Hematopoietic multipotent progenitor cell treated with erythropoietin and hydrocortisone succinate and interleukin-3 and kit ligand, for 17 days (in vitro differentiated cells): ENCODE measurements at places on chromosomes 11 and 22.
A peak's percentile ranks its signal among the peaks of the same experiment; 100 is the strongest.

GRCh38 chr11:30863209-30863608, 277.1 kb upstream of the MPPED2 start:
- DNase-seq = no peak

- DNase-seq = no peak
Observed at GRCh38 chr11:35486446-35486845, 39.0 kb downstream of the PAMR1 start.

DNA sequence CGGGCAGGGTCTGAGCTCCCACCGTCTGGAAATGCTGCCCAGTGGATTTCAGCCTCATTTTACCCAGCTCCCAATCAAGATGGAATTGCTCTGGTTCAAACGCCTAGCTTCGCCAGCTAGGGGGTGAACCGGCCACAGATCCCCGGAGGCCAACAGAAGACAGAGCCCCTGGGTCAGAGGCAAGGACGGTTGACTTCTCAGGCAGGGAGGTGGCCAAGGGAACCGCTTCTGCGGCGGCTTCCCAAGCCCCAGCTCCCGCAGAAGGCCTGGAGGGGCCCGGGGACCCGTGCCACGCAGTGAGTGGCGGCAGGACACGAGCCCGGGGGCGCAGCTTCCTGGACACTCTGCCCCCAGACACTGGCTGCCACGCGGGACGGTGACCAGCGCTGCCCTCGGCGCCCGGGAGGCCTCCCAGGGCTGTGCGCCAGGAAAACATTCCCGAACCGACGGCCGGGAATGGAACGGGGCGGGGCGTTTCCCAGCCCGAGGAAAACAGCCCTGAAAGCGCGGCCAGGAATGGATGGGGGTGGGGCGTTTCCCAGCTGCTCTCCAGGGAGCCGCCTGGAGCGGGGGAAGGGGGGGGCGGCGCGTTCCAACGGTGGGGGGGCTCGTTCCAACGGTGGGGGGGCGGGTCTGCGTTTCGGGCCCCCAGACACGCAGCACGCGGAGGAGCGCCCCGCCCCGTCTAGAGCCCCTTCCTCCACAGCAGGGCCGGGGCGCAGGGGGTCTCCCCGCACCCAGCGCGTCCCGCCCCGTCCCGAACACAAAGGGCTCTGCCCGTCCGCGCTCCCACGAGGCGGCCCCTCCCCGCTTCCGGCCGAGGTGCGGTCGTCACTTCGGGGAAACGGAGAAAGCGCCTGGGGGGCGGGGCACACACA, 13.5 kb upstream of the B4GALNT4 start:
- no peak for DNase-seq

GRCh38 chr11:13338019-13338426, 60.4 kb downstream of the BMAL1 start:
- no peak for DNase-seq

- DNase-seq = no peak
Observed at GRCh38 chr11:8258289-8258688, 5.4 kb downstream of the LMO1 start.

DNA sequence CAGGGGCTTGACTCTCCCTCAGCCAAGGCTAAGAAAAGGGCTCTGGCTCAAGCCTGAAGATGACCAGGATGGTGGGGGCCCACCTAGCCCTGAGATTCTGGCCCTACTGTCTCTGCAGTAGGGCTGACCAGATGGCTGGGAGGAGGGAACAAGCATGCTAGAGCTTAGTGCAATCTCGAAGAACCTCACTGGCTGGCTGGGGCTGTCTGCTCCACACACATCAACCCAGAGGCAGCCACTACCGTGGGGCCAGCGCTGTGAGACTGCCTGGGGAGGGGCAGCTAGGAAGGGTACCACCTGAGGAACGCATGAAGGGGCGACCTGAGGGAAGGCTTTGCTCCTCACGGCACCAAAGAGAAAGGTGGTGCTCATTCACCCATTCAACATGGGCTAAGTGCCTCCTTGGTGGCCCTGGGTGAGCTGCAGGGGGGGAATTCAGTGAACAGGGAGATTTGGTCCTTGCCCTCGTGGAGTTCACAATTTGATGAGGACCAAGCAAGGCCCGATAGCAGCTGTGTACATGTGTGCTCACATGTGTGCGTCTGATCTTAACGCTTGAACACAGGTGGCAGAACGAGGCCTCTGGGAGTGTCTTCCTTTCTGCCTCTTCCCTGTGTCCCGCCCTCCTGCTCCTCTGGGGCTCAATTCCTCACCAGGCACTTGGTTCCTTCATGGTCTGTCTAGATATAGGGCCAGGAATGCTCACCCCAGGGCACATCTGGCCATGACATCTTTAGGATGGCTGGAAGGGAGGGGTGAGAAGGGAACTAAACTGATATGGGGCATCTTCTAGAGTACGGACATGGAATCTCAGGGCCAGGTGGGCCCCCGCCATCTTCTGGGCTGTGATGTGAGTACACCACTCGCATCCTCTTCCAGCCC, 102.3 kb upstream of the PITPNB start:
- no peak for DNase-seq

GRCh38 chr22:22401381-22401780, 107.2 kb downstream of the ZNF280B start:
- DNase-seq = no peak

- DNase-seq = no peak
Observed at GRCh38 chr11:69240332-69241074, 53.5 kb upstream of the MYEOV start.

- DNase-seq = no peak
Observed at GRCh38 chr11:66768088-66768521, 39.1 kb upstream of the SPTBN2 start.

GRCh38 chr22:23103199-23103954, 33.1 kb downstream of the GNAZ start:
- DNase-seq = no peak

- DNase-seq = no peak
Observed at GRCh38 chr22:22143448-22143847, 101.1 kb upstream of the VPREB1 start.

DNA sequence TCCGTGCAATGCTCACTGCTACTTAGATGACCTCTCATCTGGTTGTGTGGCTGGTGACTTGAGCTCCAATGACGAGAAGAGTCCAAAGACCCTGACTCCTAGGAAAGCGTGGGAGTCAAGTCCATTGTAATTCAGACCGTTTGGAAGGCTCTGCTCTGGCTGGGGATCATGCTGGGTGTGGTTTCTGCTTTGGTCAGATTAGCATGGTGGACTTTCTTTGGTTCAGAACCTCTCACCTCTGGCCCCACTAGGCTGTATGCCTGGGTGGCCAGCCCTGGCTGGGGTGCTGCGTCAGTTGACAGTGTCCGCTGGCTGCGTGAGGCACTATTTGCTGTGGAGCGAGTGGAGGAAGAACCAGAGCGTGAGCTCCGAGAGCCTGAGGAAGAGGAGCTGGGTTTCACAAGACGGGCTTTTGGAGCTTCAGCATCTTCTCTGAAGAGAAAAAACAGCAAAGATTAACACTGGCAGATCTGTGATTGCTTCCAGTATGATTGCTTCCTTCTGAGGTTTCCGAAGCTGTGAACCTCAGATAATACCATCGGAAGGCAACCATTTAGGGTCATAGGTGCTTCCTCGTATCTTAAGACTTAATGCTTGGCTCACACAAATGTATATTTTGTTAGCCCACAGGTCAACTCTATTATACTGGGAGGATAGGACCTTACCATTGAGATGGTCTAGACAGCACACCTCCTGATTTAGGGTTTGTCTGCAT, 11.6 kb upstream of the HSPA8 start:
- DNase-seq = no peak

DNA sequence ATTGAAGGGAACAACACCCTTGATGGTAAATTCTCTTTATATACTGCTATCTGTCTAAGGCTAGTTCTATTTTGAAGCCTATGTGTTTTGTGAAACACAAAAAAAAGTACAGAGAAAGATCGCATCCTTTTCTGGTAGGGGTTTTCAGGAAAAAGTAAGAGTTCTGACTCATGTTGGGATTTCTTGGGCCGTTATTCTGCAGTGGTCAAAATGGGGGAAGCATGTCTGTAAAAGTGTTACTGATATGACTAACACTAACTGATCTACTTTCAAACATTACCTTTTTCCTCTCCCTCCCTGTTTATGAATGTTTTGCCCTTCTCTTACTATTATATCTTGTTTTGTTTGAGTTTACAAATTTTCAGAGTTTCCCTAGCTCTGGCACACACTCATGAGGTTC, 53.9 kb downstream of the CTNND1 start:
- no peak for DNase-seq

GRCh38 chr22:44159221-44159620, 21.5 kb upstream of the PARVG start:
- DNase-seq = no peak

- DNase-seq = peak; percentile 17
Observed at GRCh38 chr22:17158568-17159503, at the start of gene HDHD5. TSS of gene HDHD5 (minus strand) at chr22:17159277. CDS start at chr22:17159251, 26 bp downstream.

DNA sequence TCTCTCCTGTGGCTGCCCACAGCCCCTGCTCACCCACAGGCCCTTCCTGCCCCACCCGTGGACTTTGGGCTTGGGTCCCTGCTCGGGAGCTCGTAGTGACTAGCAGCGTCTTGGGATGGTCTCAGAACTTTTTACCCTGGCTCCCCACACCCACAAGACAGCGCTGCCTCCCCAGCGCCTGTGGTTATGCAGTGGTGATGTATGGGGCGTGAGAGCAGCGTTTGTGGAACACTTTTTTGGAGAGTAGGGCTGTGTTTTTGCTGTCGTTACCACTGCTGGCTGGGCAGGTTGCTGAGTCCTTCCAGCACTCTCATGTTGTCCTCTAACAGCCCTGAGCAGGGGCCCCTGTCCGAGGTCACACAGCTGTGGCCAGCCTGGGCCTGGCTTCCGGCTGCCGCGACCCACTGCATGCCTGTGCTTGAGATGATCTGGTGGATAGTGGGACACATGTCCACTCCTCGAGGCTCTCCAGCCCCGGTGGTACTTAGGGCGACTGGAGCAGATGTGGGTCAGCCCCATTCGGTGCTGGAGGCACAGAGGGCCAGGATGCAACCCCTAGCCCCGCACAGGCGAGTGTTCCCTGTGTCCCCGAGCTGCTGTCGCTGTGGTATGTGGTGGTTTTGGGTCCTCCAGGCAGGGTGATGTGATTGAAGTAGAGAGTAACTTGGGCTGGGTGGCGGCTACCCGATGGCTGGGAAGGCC, 7.1 kb upstream of the GRAMD4 start:
- no peak for DNase-seq

GRCh38 chr22:44468973-44469372, 29.1 kb downstream of the RTL6 start:
- no peak for DNase-seq

- DNase-seq = no peak
Observed at GRCh38 chr22:46770726-46771125, 8.3 kb downstream of the TBC1D22A start.

DNA sequence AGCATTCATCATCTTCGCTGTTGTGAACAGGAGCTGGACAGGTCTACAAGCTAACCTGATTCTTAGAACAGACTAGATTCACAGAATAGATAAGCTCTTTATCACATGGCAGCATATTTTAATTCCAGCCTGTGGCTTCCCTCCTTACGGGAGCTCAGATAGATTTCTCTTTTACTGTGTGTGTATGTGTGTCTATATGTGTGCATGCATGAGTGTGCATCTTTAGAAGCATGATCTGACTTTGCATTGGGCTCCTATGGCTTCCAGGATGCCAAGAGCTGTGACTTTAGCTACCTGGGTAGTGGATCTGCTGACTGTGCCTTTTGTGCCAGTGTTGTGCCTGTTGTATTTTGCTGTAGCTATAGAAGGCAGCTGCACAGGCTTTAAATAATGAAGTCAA, 44.3 kb downstream of the ZNRF3 start:
- no peak for DNase-seq

GRCh38 chr11:114316980-114317786, 21.0 kb downstream of the NNMT start:
- DNase-seq = no peak

- DNase-seq = no peak
Observed at GRCh38 chr11:29019960-29020683, 911.9 kb downstream of the METTL15 start.

- no peak for DNase-seq
Observed at GRCh38 chr11:63488789-63489188, 2.2 kb downstream of the PLAAT5 start.

GRCh38 chr11:89490981-89491690, at the start of gene NOX4:
TSS of gene NOX4 (minus strand) at chr11:89491375. CDS start at chr11:89491246, 129 bp downstream.
- no peak for DNase-seq

GRCh38 chr22:29724843-29725242, 5.0 kb downstream of the CABP7 start:
- no peak for DNase-seq

GRCh38 chr22:30286813-30287647, 2.3 kb downstream of the CASTOR1 start:
- peak; percentile 85 for DNase-seq

- no peak for DNase-seq
Observed at GRCh38 chr11:36306888-36307287, 10.8 kb downstream of the PRR5L start.

DNA sequence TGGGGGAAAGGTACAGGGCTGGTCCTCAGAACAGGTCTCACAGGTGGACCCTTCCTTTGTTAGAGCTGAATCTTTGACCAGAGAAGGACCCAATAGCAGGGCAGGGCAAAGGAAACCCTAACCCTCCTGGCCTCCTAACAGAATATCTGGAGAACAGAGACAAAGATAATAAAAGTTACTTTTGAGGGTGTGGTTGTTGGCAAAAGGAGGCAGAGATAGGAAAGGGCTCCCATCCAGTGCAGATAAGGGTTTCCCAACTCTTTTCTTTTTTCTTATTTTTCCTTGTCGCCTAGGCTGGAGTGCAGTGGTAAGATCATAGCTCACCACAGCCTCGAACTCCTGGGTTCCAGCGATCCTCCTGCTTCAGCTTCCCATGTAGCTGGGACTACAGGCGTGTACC, 11.9 kb downstream of the PCSK7 start:
- DNase-seq = no peak
